ENCODE measurements at places on chromosomes 12 and 14. TPM values are rescaled to one million over a fixed set of nuclear protein-coding genes. Genes with fewer than 3 reads are reported as not detected.
A peak's percentile ranks its signal among the peaks of the same experiment; 100 is the strongest.

DNA sequence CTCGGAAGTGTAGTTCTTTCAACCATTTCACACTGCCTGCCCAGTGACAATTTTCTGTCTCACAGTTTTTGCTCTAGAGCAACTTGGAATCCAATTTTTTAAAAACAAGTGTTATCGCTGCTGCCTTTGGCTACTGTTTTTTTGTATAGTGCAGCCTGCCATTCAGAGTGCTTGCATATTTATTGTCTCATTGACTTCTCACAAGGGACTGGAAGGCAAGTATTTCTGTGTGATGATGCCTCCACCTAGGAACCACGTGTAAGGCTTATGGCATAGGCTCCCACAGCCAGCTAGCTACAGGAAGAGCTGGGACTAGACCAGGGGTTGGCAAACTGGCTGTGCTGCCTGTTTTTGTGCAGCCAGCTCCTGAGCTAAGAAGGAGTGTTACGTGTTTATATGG, 903 bp downstream of the PARPBP start:
- no peak for DNase-seq
- H3K27me3 ChIP-seq: no peaks in the 10 kb centered on the region
- peak overlapping the region; percentile 91 for H3K27ac ChIP-seq
- H3K36me3 ChIP-seq: no peaks in the 10 kb centered on the region
- H3K4me1 ChIP-seq: peaks cover 15% of the 10 kb centered on the region
- no peak overlapping the region for H3K4me3 ChIP-seq

DNA sequence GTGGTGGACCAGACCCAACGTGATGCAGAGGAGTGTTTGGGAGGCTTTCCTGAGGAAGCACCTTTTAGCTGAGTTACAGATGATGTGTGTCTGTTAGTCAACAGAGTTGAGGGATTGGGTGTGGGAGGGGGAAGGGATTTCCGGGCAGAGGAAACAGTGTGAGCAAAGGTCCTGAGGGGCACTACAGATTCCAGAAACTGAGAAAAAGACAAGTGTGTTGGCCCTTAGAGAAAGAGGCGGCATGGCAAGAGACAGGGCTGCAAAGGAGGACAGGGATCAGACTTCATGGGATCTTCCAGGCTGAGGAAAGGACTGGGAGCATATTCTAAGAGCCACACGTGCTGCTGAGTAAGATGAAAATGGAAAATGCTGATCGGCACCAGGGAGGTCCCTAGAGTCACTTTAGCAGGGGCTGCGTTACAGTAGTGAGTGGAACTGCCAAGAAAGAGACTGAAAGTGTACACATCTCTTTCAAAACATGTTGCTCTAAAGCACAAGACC, 9.4 kb upstream of the RPS6KL1 start:
- no peaks in the 10 kb centered on the region for H3K4me1 ChIP-seq
- H3K27me3 ChIP-seq: no peaks in the 10 kb centered on the region
- H3K36me3 ChIP-seq: no peaks in the 10 kb centered on the region
- no peak overlapping the region for H3K27ac ChIP-seq
- no peak for DNase-seq
- H3K4me3 ChIP-seq: no peak overlapping the region

DNA sequence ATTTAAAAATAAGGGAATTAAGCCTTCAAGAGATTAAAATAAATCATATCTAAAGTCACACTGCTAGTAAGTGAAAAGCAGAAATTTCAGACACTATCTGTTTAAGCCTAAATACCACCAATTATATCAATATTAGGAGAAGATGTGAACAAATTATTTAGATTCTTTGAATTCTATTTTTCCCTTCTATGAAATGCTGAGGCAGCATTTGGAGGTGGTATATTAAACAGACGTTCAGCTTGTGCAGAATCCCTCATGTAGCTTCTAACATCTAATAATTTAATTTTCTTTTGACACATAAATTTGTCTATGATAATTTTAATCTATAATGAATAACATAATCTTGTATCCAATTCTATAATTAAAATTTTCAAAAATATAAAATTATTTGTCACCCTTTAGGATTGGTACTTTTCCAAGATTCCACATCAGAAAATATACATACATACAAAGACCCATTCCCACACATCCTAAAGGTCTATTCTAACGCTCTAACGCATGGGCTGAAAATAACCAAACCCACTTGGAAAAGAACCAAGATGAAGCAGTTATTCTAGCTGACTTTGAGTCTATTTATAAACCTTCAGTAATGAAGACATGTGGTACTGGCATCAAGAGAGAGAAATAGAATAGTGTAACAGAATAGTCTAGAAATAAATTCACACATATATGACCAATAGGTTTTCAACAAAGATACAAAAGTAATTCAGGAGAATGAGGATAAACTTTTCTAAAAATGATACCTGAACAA, 751.8 kb downstream of the GALC start:
- H3K27me3 ChIP-seq: no peaks in the 10 kb centered on the region
- no peak overlapping the region for H3K4me3 ChIP-seq
- DNase-seq: no peak
- no peak overlapping the region for H3K27ac ChIP-seq
- no peaks in the 10 kb centered on the region for H3K4me1 ChIP-seq

GRCh38 chr12:1836241-1836803, 16.0 kb downstream of the LRTM2 start:
- no peaks in the 10 kb centered on the region for H3K36me3 ChIP-seq
- H3K27ac ChIP-seq: no peak overlapping the region
- no peaks in the 10 kb centered on the region for H3K27me3 ChIP-seq

- no peaks in the 10 kb centered on the region for H3K4me1 ChIP-seq
- H3K27ac ChIP-seq: no peak overlapping the region
- DNase-seq: no peak
- no peak overlapping the region for H3K4me3 ChIP-seq
- H3K27me3 ChIP-seq: peaks cover 5% of the 10 kb centered on the region
- no peaks in the 10 kb centered on the region for H3K36me3 ChIP-seq
Observed at GRCh38 chr14:93395231-93395630, 35.5 kb upstream of the UNC79 start.

GRCh38 chr14:92309968-92310530, 12.9 kb upstream of the SLC24A4 start:
- H3K27ac ChIP-seq: no peak overlapping the region
- no peak for DNase-seq
- no peaks in the 10 kb centered on the region for H3K4me1 ChIP-seq
- no peaks in the 10 kb centered on the region for H3K27me3 ChIP-seq
- H3K4me3 ChIP-seq: no peak overlapping the region

DNA sequence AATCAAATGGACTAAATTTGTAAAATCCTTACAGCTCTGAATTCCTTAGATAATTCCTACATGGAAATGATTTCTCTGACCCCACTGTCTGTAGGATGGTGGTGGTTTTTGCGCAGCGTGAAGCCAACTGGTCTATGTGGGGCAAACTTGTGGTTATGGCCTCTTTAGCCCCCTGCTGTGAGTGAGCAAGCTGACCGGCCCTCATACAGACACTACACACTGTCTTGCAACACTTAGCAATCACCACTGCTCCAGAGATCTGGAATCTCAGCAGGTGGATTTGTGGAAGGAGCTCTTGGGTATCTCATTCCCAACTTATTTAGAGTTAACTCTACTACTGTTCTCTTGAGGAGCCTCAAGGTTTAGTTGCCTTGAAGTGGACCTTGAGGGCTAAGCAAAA, 70.2 kb downstream of the SCN8A start:
- no peak overlapping the region for H3K4me3 ChIP-seq
- no peaks in the 10 kb centered on the region for H3K36me3 ChIP-seq
- no peaks in the 10 kb centered on the region for H3K4me1 ChIP-seq
- H3K27me3 ChIP-seq: no peaks in the 10 kb centered on the region
- H3K27ac ChIP-seq: no peak overlapping the region

GRCh38 chr12:69501154-69501895, 31.1 kb downstream of the FRS2 start:
- no peak for DNase-seq
- H3K36me3 ChIP-seq: no peaks in the 10 kb centered on the region
- no peaks in the 10 kb centered on the region for H3K27me3 ChIP-seq
- H3K4me3 ChIP-seq: no peak overlapping the region
- peaks cover 16% of the 10 kb centered on the region for H3K4me1 ChIP-seq
- no peak overlapping the region for H3K27ac ChIP-seq

DNA sequence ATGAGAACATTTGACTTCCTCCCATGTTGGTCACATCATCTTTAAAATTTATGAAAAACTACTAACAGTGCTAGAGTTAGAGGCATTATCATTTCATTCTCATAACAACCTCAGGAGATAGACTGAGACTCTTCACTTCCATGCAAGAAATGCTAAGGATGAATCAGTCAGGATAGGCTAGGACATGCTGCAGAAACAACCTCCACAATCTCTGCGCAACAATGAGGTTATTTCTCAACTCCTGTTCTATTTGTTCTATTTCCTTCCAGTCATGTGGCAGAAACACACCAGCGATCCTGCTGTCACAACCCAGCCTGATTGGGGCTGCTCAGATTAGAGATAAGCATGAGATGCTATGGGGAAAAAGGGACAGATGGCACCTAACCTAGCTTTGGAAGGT, 49.0 kb upstream of the TMEM263 start:
- no peak for DNase-seq
- H3K36me3 ChIP-seq: no peaks in the 10 kb centered on the region
- peaks cover 6% of the 10 kb centered on the region for H3K27me3 ChIP-seq

DNA sequence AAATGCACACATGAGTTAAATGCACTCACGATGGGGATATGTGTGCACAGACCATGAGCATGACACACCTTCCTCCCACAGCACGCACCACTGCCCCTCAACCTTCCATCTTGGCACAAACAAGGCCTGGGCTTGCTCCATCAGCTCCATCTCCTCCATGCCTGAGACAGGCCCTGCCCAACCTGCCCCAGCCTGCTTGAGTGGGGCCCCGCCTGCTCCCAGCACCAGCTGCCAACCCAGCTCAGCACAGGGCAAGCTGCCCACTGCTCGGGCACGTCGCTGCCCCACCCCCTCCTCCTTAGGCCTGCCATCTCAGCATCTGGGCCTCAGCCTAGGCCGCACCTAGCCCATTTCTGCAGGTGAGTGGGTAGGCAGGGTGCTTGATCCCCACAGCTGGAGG, 27.6 kb upstream of the KRT78 start:
- H3K4me3 ChIP-seq: no peak overlapping the region
- H3K27me3 ChIP-seq: no peaks in the 10 kb centered on the region
- H3K4me1 ChIP-seq: peaks cover 11% of the 10 kb centered on the region
- no peak overlapping the region for H3K27ac ChIP-seq
- no peak for DNase-seq

DNA sequence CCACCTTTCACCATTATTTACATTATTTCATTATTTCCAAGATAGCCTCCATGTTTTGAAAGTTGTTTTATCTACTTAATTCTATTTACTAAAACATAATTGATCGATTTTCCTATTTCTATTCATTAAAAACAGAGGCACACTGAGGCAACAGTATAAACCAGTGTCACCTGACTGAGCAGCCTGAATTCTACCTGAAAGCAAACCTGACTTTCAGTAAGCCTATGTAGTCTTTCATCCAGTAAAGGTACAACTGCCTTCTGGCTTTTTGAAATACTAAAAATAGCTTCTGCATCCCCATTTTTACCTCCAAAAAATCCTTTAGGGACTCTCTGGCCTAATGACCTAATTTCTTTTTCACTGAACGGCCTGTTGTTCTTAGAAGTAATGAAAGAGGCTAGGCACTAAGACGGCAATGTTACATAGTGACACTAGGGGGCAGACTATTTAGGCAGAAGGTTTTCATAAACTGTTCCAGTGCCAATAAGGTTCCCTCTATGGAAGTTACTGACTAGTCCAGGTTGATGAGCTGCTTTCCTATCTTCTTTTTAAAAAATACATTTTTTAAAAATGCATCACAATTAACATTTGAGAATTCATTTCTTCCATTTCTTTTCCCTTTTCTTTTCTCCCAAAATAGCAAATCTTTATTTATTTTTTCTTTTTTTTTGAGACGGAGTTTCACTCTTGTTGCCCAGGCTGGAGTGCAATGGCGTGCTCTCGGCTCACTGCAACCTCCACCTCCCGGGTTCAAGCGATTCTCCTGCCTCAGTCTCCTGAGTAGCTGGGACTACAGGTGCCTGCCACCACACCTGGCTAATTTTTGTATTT, 17.5 kb downstream of the ANAPC5 start:
- H3K4me3 ChIP-seq: no peak overlapping the region
- peak; percentile 46 for DNase-seq
- peaks cover 53% of the 10 kb centered on the region for H3K36me3 ChIP-seq
- H3K27ac ChIP-seq: no peak overlapping the region
- no peaks in the 10 kb centered on the region for H3K27me3 ChIP-seq
- H3K4me1 ChIP-seq: peaks cover 4% of the 10 kb centered on the region

DNA sequence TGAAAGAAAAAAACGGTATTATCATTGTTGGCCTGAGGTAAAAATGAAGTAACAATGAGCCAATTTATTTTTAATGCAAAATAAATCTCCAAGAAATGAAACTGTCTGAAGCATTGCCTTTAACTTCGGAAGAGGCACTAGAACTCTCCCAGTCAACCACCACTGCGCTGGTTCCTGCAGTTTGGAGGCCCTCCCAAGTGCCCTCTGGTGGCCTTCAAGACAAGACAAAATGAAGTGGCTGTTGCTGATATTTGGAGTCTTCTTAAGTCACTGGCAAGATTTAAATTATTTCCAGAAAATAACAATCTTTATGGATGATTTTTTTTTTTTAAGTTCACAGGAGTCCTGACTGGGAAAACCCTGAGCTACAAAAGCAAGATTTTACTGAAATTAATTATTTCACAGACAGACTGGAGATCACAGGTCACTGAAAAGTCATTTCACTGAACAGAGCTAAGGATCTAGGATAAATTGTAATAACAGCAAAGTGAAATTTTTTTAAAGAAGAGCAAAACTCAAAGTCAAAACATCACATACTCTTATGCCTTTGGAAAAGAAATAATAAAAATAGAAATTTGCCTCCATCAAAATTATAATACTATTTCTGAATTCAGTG, 58.2 kb downstream of the DICER1 start:
- no peaks in the 10 kb centered on the region for H3K4me1 ChIP-seq
- no peak overlapping the region for H3K27ac ChIP-seq
- no peak overlapping the region for H3K4me3 ChIP-seq
- H3K36me3 ChIP-seq: peaks cover 37% of the 10 kb centered on the region

GRCh38 chr14:42174357-42174756, 567.7 kb downstream of the LRFN5 start:
- H3K27ac ChIP-seq: no peak overlapping the region
- H3K27me3 ChIP-seq: no peaks in the 10 kb centered on the region
- no peaks in the 10 kb centered on the region for H3K36me3 ChIP-seq
- no peak overlapping the region for H3K4me3 ChIP-seq
- H3K4me1 ChIP-seq: no peaks in the 10 kb centered on the region

DNA sequence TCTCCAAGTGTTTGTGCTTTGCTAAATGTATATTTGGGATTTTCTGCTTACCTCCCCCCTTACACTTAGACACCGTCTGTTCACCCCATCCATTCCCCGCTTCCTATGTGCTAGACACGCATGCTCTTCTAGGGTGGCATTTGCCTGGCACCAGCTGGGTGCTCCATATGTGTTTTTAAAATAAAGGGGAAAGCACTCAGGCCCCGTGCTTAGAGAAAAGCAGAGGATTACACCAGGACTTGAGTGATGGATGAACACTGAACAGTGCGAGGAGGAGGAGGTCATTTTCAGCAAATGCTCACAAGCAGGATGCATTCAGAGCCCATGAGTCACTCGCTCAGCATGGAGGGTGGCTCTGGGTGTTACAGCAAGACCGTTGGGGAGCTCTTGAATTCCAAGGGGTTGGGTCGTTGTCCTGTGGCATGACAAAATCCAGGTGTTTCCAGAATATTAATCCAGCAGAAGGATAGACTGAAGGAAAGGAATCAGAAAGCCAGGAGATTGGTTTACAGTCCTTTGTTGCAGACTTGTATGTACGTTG, 2.9 kb upstream of the BDKRB1 start:
- no peak for DNase-seq
- no peak overlapping the region for H3K4me3 ChIP-seq
- peaks cover 3% of the 10 kb centered on the region for H3K27me3 ChIP-seq
- H3K4me1 ChIP-seq: no peaks in the 10 kb centered on the region

Gene SALL2
- total RNA-seq: 2.0 TPM

Gene LTBP2
- 0.42 TPM for total RNA-seq

Gene SLCO1B1
- total RNA-seq: not detected

Gene RASSF3
- total RNA-seq: 59.2 TPM

Gene IFT81
- total RNA-seq: 4.5 TPM

Gene SPTB
- 0.18 TPM for total RNA-seq

Measured in CD8-positive, alpha-beta memory T cell (primary cell).